ENCODE measurements at places on chromosomes 1 and 21. TPM values are rescaled to one million over a fixed set of nuclear protein-coding genes. Genes with fewer than 3 reads are reported as not detected.

GRCh38 chr1:71706029-71706671, 576.2 kb downstream of the NEGR1 start:
- DNase-seq: no peak

GRCh38 chr21:35465741-35466140, 416.6 kb upstream of the RUNX1 start:
- DNase-seq: no peak

DNA sequence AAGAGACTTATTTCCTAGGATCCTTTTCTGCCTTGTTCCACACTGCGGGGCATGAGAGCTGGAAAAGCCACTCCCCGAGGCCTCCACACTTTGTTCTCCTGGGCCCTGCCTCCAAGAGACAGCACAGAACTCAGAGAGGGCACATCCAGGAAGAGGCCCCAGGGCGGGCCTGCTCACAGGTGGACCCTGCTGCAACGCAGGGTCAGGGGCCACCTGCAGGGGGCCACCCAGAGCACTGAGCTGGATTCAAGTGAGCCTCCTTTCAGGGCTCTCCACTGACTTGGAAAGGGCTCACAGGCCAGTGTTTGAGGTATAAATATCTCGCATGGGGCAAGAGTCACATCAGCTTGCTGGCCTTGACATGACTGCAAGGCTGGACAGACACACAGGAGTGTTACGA, 4.8 kb downstream of the RGS16 start:
- no peak for DNase-seq

DNA sequence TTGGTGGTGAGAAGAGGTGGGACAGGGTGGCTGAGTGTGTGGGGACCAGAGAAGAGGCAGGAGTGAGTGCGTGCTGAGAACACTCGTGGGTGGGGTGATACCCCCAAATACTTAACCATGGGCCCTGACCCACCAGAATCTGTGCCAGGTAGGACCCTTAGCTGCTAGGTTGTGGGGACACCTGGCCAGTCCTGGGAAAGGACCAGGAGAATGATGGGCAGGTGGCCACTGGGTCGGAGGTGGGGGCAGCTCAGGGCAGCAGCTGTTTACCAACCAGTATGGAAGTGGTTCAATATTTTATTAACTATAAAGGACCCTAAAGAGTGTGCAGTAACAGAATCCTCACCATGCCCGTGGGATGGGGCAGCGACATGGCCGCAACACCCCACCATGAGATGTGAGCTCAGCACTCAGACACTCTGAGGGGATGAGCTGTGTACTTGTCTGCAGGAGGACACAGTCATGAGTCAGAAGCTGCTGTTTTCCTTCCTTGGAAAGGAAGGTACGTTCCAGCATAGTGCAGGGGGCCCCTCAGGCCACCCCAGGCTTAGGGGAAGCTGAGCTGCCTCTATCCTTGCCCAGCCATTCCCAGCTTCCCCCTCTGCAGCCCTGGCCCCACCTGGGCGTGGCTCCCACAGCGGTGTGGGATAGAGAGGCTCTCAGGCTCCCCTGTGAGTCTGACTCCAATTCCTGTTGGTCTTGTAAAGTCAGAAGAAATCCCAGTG, 25.4 kb downstream of the TEX35 start:
- no peak for DNase-seq

Gene TSTD1
- 69.0 TPM for polyA plus RNA-seq

Gene OR6N1
- not detected for polyA plus RNA-seq

Gene INAVA
- 13.1 TPM for polyA plus RNA-seq

Data from pancreas (tissue), 10 donors.